ENCODE measurements at places on chromosomes 3 and 15.

DNA sequence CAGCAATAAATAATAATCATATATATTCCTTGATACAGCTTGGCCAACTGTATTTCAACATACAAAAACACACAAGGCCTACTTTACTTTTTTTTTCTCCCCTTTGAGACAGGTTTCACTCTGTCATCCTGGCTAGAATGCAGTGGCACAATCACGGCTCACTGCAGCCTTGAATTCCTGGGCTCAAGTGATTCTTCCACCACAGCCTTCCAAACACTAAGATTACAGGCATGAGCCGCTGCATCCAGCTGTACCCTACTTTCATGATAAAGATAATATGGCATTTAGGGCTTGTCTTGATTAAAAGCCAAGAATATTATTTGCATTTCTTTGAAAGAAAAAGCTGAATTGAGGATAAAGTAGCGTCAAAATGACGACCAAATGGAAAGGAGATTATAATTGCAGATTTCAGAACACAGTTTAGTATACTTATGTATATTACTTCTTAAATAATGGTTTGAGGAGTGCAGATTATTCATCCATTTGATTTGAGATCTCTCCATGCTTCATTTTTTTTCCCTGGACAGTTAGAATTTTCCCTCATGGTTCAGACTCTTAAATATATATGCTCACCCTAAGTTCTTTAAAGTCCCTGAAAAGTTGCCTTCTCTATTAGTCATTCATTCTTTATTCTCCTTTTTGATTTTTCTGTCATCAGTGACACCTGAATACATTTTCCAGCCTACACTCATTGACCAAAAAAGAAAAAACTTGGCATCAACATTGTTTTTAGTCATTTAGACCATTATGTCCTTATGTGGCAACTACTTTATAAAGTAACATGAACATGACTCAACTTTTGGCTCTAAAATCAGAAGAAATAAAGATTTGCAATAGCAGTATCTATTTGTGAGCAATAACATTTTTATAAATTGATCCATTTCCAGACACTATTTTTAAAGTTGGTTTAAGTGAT, 48.5 kb upstream of the MLF1 start:
- no peak for DNase-seq

GRCh38 chr15:74170875-74171578, 2.5 kb upstream of the ISLR start:
- DNase-seq, result no peak

- no peak for DNase-seq
Observed at GRCh38 chr3:3632449-3632848, 166.8 kb upstream of the LRRN1 start.

- no peak for DNase-seq
Observed at GRCh38 chr3:191290311-191291025, 38.7 kb upstream of the CCDC50 start.

- DNase-seq, result no peak
Observed at GRCh38 chr3:168080022-168080421, 15.7 kb downstream of the GOLIM4 start.

DNA sequence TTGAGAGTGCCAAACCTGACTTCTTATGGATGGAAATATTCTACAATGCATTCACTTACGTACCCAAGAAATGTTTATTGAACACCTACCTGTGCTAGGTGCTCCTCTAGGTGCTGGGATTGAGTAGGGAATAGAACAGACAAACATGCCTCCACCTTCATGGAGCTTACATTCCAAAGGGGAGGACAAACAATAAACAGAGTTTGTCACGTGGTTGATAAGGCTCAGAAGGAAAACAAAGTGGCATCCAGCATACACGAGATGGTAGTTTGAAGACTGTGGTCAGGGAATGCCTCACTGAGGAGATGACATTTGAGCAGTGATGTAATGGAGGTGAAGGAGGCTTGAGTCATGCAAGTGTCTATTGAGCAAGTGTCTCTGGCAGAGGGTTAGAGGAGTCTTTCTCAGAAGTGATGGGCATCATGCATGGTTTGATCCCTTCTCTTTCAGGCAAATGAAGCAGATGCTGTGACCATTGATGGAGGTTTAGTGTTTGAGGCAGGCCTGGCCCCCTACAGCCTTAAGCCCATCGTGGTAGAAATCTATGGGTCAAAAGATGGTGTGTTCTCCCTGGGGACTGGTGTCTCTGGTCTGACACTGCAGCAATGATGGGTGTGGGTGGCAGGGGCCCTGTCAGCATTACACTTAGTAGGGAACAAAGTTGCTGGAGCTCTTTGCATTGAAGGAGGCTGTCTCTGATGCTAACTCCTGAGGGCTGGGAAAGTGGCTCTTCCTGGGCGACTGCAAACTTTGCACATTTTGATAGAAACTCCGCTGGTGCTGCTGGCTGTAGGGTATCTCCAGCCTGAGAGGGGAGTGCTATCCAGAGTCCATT, 29.7 kb upstream of the TOPBP1 start:
- DNase-seq, result no peak

- no peak for DNase-seq
Observed at GRCh38 chr3:126938520-126939337, 44.2 kb upstream of the PLXNA1 start.

DNA sequence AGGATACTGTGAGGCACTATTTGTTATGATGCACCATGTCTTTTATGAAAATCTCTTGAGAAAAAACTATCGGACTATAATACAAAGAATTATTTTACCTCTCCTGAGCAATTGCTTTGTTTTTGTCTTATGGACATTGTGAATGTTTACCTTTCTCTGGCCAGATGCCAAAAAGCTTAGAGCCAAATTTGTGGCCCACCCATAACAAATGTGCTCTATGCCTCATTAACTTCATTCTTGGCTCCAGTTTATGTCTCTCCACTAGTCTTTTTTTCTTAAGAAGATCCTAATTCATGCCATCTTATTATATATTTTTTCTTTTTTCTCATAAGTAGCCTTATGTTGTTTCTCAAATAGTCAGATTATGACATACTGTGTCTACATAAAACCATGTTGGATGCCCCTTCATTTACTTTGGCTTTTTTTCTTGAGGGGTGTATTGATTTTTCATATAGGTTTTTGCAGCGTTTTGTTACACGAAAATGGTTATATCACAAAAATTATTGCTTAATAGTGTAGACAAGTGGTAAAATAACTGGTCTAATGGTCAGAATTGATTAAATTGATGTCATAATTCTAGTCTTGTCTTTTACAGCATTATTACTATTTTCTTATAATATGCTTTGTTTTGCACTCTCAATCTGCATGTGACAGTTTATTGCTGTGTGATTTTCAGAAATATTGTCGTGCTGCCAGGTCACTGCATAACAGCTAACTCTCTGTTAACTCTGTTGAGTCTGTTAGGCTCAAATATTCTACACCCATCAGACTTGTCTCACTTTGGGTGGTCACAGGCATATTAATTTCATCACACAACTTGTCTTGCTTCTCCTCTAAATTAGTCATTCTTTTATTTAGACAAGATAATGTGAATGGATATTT, 18.2 kb downstream of the SENP8 start:
- DNase-seq, result no peak

- DNase-seq, result peak; percentile 26
Observed at GRCh38 chr15:69161079-69161877, 843 bp downstream of the GLCE start.

DNA sequence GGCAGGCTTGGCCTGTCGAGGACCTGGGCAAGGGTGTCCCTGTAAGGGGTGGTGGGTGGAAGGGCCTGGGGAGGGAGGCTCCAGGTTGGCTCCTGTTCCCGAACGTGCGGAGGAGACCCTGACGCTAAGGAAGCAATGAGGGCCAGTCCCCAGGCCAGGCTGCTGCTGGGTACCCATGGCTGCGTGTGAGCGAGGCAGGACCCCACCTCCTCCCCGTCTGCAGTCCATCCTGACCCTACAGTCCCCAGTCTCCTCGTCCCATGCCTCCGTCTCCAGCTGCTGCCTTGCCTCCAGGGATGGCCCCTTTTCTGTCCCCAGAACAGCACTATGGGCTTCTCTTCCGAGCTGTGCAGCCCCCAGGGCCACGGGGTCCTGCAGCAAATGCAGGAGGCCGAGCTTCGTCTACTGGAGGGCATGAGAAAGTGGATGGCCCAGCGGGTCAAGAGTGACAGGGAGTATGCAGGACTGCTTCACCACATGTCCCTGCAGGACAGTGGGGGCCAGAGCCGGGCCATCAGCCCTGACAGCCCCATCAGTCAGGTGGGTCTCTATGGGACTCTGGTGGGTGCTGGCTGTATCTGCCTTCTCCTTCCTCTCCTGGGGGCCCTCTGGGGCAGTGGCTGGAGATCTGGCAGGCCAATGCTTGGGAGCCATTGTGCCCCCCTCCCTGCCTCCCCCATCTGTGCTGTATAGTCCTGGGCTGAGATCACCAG, 571 bp downstream of the FES start:
- no peak for DNase-seq

Data from CD4-positive, alpha-beta memory T cell (primary cell).